GM23338 (cell line): ENCODE measurements at places on chromosomes 7 and 10. TPM values are rescaled to one million over a fixed set of nuclear protein-coding genes. Genes with fewer than 3 reads are reported as not detected.

GRCh38 chr7:16991551-16991950 lies 109.8 kb upstream of the AGR3 start:
- peak; percentile 15 for DNase-seq

DNA sequence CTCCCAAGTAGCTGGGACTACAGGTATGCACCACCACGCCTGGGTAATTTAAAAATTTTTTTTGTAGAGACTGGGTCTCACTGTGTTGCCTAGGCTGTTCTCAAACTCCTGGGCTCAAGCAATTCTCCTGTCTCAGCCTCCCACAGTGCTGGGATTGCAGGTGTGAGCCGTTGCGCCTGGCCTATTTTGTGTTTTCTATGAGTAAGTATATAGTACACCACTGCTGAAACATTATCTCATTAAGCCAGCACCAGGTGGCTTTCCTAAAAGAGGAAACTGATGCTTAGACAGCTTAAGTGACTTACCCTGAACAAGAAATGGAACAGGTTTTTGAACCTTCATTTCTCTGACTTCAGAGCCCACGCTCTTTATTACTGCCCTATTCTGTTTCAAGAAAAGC lies 7.8 kb upstream of the PTPN12 start:
- no peak for DNase-seq

DNA sequence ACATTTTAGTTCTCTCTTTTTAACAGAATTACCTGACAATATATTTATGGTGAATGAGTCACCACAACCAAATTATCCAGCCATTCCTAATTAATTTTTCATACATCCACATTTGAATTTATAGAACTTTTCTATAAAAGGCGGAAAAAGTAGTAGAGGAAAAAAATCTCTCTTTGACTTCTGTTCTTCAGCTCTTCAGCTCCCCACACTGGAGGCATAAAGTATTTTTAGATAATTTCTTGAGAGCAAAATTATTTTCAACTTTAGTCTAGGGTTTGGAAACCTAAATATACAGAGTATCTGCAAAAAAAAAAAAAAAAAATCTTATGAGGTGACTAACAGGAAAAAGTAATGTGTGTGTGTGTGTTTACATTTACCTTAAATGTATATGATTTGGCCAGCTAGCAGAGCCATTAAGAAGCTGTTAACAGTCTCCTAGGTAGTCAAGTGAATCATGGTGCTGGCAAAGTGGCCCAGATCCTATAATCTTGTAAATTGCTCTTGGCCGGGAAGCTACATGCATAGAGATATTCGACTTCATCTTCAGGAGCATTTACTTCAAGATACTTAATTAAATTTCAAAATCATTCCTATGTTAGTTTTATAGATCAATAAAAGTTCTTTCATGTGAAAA lies 383.1 kb upstream of the STEAP1 start:
- DNase-seq, result peak; percentile 21

ORAI2 gene
- 21.7 and 33.8 TPM in 2 replicates for total RNA-seq

LGI1 gene
- 0.28 TPM in 1 of 2 replicates, not detected in the other for total RNA-seq

DNA sequence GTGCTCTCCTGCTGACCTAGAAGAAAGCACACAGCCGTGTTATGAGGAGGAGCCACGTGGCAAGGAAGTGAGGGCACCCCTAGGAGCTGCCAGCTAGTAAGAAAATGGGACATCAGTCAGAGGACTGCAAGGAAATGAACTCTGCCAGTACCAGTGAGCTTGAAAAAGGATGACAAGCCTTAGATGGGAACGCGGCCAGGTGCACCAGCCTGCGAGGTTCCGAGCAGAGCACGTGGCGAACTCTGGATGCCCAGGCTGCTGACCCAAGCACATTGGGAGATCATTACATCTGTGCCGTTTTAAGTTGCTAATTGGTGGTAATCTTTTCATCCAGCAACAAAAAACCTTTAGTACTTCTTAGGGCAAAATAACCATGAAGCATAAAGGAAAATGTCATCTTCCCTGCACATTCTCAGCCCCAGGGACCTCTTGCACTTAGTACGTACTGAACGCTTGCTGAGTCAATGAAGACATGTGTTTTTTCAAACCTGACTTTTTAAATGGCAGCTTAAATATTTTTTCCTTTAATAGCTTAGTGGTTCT lies 69.4 kb downstream of the AMZ1 start:
- DNase-seq, result no peak

GRCh38 chr10:118595064-118595420 lies 406 bp downstream of the PRLHR start:
- DNase-seq, result peak; percentile 24

DNA sequence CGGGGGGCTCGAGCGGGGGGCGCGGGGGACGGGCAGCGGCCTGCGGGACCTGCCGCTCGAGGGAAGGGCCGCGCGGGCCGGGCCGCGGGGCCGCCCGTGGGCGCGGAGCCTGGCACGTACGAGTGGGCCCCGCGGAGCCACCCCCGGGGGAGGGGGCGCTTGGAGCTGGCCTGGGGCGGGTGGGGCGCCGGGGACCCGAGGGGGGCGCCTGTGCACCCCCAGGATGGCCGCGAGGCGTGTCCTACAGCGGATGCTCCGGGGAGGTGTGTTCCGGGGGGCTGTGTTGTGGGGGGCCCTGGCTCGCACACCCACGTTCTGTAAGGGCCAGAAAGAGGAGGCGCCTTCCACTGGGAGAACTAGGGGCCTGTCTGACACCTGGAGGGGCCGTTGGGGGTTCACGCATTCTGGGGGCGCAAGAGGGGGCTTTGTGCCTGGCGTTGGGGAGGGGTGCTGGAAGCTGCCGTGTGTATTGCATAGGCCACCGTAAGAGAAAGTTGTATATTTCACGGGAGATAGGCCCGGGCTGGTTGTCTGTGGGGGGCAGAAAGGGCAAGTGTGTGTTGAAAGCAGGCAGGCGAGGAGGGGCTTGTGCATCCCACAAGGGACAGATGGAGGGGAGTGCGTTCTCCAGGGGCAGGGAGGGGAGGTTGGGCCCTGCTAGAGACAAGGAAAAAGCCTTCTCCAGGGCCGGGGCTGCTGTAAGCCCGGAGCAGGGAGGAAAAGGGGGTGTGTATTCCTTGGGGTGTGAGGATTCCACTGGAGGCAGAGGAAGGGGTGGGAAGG lies 663 bp downstream of the VPS37D start:
- DNase-seq, result no peak

DNA sequence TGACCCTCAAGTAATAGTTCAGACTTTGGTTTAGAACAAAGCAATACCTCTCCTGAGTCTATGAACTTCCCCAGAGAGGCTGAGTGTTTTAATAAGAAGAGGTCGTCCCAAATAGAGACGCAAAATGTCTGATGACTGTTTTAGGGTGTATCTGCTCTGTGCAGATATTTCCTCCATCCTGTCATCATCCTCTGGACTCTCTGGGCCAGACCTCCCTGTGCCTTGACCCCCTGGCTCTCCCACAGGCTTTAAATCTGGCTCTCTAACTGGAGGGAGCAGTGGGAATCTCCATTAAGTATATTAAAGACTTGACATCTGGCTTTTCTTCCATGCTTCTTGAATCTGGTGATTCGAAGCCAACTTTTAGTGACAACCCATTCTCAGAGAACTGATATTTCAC lies 633.3 kb downstream of the INHBA start:
- no peak for DNase-seq

GRCh38 chr7:117096330-117096729 lies 143.0 kb downstream of the ST7 start:
- no peak for DNase-seq

ADARB2 gene
- total RNA-seq, result 1.6 and 5.0 TPM in 2 replicates

SYT15 gene
- total RNA-seq, result 0.39 TPM in 1 of 2 replicates, not detected in the other

- DNase-seq, result peak; percentile 69
Measured at GRCh38 chr7:158353606-158354570, 233.7 kb downstream of the PTPRN2 start.

GRCh38 chr10:14084875-14085274 lies 245.8 kb downstream of the FRMD4A start:
- DNase-seq, result no peak

- DNase-seq, result peak; percentile 58
Measured at GRCh38 chr7:117401293-117402002, 25.8 kb downstream of the ASZ1 start.

GRCh38 chr7:5231116-5231515 lies 41.1 kb downstream of the WIPI2 start:
- DNase-seq, result no peak

MUC3A gene
- total RNA-seq, result 16.3 and 19.1 TPM in 2 replicates

DNA sequence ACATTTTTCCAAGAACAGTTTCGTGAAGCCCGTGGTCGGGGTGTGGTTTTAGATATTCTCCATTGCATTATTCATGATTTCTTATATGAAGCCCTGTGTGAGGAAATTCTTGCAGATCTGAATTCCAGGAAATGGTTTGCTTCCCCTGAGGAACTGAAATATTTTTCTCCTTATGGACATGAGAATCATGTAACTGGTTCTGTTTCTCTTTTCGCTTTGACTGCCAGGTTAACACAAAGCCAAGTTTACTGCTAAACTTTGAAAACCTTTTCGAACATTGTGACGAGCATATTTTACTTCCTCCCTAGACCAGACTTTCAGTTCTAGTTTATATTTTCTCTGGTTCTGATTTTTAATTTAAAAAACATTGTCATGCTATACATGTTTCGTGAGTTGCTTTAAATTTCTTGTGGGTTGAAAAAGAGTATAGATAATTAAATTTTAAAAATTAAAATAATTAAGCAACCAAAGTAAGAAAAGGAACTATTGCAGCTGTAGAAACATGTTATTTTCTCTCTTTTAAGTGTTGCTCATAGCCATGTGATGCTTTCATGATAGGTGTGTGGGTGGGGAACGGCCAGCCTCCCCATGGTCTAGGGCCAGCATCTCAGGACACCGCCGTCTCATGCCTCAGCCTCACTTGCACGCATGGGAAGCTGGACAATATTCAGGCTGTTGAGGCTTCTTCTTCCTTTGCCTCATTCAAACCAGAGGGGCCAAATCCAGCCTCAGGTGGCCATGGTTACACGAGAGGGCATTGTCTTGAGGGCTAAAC lies 97.1 kb downstream of the CREB5 start:
- no peak for DNase-seq

RELN gene
- 0.19 and 0.76 TPM in 2 replicates for total RNA-seq

DNA sequence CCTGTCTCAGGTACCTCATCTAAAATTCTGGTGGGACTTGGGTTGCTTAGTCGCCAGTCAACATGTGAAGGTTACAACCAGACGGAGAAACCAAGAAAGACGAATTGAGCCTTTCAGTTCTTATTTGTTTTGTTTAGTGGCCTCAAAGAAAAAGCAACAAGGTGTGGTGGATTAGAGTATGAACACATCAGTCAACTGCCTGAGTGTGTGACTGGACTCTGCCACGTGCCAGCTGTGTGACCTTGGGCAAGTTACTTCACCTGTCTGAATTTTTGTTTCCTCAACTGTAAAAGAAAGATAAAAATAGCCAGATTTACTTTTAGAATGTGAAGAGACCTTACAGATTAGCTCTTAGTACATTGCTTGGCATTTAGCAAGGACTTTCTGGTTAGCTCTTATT lies 259.2 kb downstream of the CREB5 start:
- DNase-seq, result no peak

DNA sequence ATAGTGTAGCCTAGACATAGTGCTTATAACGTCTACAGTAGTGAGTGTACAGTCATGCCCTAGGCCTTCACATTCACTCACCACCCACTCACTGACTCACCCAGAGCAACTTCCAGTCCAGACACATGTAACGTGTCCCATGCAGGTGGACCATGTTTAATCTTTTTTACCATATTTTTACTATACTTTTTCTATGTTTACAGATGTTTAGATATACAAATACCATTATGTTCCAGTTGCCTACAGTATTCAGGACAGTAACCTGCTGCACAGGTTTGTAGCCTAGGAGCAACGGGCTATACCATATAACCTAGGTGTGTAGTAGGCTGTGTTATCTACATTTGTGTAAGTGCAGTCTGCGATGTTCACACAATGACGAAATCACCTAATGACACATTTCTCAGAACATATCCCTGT lies 11.0 kb downstream of the MPP7 start:
- no peak for DNase-seq

FOXP2 gene
- total RNA-seq, result 0.24 TPM in 1 of 2 replicates, not detected in the other

DNA sequence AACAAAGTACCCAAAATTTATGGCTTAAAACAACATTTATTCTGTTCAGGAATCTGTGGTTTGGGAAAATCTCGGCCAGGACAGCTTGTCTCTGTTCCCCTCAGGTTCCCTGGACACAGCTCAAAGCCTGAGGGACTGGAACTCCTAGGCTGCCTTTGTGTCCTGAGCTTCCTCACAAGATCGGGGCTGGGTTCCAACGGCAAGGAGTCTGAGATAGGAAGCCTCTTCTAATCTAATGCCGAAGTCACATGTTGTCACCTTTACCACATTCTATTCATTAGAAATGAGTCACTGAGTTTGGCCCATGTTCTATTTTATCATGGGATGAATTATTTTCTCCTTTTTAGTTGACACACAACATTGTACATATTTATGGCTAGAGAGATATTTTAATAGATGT lies 80.5 kb downstream of the ANKRD26 start:
- DNase-seq, result no peak

- no peak for DNase-seq
Measured at GRCh38 chr7:157568106-157568769, 231.4 kb downstream of the DNAJB6 start.

- no peak for DNase-seq
Measured at GRCh38 chr10:4270116-4270515, 485.1 kb upstream of the KLF6 start.

TEX47 gene
- total RNA-seq, result not detected in 2 replicates

DNA sequence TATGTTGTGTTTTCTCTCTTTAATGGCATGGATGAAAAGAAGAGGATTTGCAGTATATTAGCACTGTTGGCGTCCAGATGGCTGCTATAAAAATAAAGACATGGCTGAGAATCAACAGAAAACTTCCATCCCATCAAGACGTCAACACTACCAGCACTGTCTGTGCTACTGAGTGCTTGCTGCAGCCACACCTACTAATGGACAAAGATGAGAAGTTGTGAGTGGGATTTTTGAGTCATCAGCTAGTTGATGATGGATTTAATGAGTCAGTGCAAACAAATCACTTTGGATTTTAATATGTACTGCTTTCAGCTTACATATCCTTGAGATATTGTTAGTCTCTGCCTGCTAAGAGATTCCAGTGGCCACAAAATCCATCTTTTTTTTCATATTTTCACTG lies 631.0 kb upstream of the ANKRD30A start:
- DNase-seq, result no peak

DNA sequence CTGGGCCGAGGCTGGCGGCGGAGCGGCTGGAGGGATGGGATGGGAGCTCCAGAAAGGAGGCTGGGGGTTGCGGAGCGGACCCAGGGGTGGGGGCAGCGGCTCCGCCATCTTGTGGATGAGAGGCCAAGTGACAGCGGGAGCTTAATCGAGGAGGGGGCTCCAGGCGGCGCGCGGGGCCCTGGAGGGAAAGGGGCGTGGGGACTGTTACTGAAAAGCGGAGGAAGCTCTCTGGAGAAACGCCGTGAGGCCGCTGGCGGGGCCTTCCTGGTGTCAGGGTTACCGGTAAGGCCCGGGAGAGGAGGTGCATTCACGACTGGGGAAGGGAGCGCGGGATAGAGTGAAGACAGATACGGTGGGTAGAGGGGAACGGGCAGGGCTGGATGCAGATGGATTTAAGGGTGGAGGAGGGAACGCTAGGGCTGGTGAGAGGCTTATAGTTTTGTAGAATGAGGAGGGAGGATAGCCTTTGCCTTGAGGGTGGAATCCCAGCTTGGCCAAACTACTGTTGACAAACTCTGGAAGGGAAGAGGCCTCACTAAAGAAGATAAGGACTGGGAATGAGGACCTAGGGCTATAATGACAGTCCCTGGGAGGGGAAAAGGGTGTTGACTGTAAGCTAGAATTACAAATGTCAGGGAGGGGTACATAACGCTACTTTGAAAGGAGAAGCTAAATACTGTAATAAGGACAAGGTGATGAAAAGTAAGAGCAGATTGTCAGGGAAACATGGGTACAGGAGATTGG lies 535 bp downstream of the BTRC start:
- DNase-seq, result peak; percentile 87

PRSS2 gene
- total RNA-seq, result not detected in 2 replicates

GRCh38 chr7:135349746-135350145 lies 116.1 kb downstream of the STRA8 start:
- DNase-seq, result no peak

NKX1-2 gene
- total RNA-seq, result 37.0 and 39.4 TPM in 2 replicates
